ENCODE measurements at places on chromosomes 12 and 14.

- DNase-seq = no peak
Measured at GRCh38 chr12:23640754-23641153, 308.7 kb downstream of the SOX5 start.

DNA sequence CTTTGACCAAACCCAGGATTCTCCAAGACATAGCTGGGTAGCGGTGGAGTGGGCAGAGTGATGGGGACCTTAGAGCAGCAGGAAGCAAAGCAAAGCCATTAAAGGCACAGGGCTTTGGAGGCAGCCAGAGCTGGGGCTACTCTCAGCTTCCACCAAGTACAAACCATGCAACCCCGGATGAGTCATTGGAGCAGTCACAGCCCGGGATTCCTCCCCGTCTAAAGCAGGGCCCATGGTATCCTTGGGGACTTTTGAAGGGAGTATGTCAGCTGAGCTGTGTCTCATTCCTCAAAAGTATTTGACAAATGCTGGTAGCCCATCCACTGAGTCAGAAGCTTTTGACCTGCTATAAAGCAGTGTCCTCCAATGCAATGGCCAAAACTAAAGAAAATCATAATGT is 9.7 kb upstream of the IFI27 start:
- peak; percentile 84 for DNase-seq

- no peak for DNase-seq
Measured at GRCh38 chr14:93947282-93947681, 20.1 kb downstream of the FAM181A start.

DNA sequence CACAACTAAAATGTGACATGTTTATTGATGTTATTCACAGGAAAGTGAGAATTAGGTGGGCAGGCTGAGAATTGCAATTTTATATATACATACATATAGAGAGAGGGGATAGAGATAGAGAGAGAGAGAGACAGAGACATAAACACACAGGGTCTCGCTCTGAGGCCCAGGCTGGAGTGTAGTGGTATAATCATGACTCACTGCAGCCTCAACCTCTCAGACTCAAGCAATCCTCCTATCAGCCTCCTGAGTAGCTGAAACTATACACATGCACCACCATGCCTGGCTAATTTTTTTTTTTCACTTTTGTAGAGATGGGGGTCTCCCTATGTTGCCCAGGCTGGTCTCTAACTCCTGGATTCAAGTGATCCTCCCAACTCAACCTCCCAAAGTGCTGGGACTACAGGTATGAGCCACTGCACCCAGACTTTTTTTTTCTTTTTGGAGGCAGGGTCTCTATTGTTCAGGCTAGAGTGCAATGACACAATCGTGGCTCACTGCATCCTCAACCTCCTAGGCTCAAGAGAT is 49.1 kb downstream of the R3HDM2 start:
- peak; percentile 63 for DNase-seq

- DNase-seq = peak; percentile 21
Measured at GRCh38 chr12:74317078-74317601, 220.5 kb upstream of the ATXN7L3B start.

- DNase-seq = peak; percentile 87
Measured at GRCh38 chr14:42214981-42215491, 608.4 kb downstream of the LRFN5 start.

DNA sequence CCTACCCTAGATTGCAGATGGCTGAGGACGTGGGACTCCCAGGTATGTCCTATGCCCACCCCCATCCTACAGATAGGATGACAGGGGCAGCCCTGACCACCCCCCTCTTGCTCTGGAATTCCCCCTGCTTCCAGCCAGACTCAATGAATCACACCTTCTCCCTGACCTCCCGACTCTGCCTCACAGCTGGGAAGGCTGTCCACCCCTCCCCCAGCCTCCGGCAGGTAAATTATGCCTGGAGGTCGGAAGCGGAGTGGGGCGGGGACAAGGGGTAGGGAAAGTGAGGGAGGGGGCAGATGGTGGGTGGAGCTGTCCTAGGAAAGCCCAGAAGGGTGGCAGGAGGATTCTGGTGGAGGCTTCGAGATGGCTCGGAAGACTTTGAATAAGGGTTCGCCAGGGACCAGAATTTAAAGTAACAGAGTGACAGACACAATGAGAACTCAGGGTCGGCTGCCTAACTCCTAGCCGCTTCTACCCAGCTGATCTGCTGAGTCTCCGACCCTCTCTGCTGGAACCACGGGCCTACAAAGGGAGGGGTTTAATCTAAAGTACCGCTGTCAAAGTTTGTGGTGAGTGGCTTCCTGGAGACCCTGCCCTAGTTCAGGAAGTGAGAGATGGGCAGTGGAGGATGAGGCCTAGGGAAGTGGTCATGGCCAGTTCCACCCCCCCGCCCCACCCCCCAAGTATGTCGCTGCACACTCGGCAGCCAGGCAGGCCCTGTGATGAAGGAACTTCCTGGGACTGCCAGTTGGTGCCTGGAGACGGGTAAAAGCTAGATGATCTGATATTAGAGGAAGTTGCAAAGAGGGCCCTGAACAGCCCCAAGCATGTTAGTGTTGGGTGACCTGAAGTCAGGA is 4.2 kb downstream of the PLEKHG3 start:
- peak; percentile 75 for DNase-seq

GRCh38 chr12:3727877-3728632 is 24.9 kb downstream of the CRACR2A start:
- DNase-seq = peak; percentile 89

DNA sequence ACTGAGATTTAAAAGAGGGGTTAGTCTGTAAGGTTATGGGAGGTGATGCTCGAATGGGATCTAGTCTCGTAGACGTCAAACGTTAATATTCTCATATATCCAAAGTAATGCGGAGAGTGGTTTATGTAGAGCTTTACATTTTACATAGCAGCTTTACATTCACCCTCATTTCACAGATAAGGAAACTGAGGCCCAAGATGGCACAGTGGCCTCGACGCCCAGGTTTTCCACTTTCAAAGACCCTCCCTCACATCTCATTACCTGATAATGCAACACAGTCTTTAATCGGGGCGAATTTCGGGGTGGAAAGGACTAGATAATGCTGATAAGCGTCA is 450 bp upstream of the TDG start:
- no peak for DNase-seq

DNA sequence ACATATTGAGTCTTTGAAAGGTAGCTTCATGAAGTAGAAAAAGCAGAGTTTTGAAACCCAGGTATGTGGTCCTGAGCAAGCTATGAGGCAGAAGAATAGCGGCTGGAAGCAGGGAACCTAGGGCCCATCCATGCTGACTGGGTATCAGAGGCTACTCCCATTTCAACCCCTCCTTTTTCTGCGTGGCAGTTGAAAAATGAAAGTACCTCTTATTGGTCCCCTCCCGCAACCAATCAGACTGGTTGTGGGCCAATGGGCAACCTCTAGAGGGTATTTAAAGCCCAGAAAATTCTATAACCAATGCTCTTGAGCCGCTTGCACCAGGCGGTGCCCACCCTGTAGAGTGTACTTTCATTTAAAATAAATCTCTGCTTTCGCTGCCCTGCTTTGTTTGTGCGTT is 1.6 kb upstream of the SNRPF start:
- no peak for DNase-seq

GRCh38 chr12:109494348-109494881 is 17.0 kb downstream of the UBE3B start:
- DNase-seq = no peak

GRCh38 chr14:64550621-64551333 is 1.0 kb downstream of the PPP1R36 start:
- DNase-seq = no peak

- DNase-seq = peak; percentile 88
Measured at GRCh38 chr12:1013618-1014489, 22.8 kb downstream of the ERC1 start.

- no peak for DNase-seq
Measured at GRCh38 chr12:117067016-117067415, 32.2 kb downstream of the TESC start.

DNA sequence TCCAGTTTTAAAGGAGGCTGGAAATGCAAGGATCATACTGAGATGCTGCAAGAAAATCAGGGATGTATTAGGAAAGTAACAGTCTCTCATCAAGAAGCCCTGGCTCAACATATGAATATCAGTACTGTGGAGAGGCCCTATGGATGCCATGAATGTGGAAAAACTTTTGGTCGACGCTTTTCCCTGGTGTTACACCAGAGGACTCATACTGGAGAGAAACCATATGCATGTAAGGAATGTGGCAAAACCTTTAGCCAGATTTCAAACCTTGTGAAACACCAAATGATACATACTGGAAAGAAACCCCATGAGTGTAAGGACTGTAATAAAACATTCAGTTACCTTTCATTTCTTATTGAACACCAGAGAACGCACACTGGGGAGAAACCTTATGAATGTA is 24.5 kb downstream of the ZNF891 start:
- peak; percentile 17 for DNase-seq

DNA sequence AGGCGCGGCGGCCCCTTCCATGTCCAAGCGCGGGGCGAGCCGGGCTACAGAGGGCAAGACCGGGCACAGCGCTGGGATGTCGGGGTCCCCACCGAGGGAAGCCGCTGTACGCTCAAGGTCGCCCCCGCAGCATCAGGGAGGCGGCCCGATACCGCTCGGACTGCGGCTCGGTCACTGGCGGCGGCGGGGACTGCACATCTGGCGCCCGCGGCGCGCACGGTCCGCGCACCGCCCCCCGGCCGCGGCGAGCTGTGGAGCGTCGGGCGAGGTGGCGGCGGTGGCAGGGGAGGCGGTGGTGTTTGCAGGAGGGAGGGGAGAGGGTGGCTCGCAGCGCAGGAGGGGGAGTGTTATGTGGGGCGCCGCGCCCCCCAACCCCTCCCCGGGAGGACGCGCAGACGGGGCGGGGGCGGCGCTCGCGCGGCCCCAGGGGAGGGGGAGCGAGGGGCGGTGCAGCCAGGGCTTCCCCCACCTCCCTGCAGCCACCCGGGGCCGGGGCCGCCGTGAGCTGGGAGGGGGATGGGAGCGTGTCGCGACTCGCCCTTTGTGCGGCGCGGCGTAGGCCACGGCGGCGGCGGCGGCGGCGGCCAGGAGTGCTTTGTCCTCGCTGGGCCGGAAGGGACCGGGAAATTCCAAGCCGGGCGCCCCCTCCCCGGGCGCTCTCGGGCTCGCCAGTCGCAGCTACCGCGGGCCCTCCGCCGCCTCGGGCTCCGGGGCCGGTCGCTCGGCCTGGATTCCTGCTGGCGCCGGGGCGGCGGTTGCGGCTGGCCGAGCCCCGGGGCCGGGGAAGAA is at the start of gene NUAK1:
Gene NUAK1, minus strand, starts transcription at position 322 of the 789 bp plus-strand sequence. Its CDS starts 301 bp downstream, at position 21.
- DNase-seq = peak; percentile 63

DNA sequence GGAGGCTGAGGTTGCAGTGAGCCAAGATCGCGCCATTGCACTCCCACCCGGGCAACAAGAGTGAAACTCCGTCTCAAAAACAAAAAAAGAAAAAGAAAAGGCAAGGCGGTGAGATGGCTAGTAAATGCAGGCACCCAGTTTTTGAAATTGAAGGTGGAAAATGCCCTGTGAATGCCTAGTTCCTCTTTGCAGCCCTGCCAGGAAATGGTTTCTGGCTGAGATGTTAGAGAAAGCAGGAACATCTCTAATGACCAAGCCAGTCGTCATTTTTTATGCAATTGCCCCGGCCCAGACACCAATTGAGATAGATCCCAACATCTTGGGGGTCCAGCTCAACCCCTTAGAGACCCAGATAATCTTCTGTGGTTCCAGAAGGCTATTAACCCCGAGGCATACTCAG is 17.0 kb downstream of the SLC8A3 start:
- DNase-seq = no peak

- DNase-seq = no peak
Measured at GRCh38 chr12:119113496-119113986, 65.2 kb upstream of the HSPB8 start.

- DNase-seq = no peak
Measured at GRCh38 chr12:131922772-131923171, 6.3 kb upstream of the PUS1 start.

- DNase-seq = peak; percentile 77
Measured at GRCh38 chr12:91133871-91134270, 22.6 kb upstream of the LUM start.

- no peak for DNase-seq
Measured at GRCh38 chr14:52829527-52830185, 38.2 kb upstream of the GNPNAT1 start.

DNA sequence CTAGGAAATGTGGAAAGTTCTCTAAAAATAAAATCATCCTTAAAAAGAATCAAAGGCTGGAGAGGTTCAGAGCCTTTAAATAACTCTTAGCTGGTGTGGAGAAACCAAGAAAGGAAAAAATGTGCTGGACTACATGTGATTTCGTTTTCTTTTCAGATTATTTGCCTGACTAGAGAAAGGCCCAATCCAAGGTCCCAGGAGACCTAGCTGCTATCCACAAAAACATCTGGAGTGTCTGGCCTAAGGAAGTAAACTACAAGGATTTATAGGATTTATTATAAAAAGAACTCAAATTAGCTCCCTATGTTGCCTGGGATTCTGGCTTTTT is 774 bp upstream of the TMEM30B start:
- DNase-seq = no peak

GRCh38 chr12:109833307-109834189 is at the start of gene TRPV4:
TSS of gene TRPV4 (minus strand) at chr12:109833398. CDS start at chr12:109814796, 18,602 bp downstream.
- peak; percentile 27 for DNase-seq

GRCh38 chr12:130266751-130267150 is 70.9 kb upstream of the PIWIL1 start:
- DNase-seq = no peak

GRCh38 chr12:125406131-125406530 is 340.9 kb downstream of the AACS start:
- DNase-seq = no peak

GRCh38 chr12:106282457-106283097 is 20.0 kb upstream of the TCP11L2 start:
- peak; percentile 41 for DNase-seq

- DNase-seq = no peak
Measured at GRCh38 chr12:6201213-6201608, 1.0 kb downstream of the CD9 start.

DNA sequence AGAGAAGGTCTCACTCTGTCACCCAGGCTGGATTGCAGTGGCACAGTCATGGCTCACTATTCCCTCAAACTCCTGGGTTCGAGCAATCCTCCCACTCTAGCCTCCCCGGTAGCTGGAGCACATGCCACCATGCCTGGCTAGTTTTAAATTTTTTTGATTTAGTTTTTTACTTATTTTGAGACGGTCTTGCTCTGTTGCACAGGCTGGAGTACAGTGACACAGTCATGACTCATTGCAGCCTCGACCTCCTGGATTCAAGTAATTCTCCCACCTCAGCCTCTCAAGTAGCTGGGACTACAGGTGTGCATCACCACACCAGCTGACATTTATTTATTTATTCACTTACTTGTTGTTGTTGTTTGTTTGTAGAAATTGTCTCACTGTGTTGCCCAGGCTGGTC is 22.2 kb upstream of the DIP2B start:
- DNase-seq = no peak

DNA sequence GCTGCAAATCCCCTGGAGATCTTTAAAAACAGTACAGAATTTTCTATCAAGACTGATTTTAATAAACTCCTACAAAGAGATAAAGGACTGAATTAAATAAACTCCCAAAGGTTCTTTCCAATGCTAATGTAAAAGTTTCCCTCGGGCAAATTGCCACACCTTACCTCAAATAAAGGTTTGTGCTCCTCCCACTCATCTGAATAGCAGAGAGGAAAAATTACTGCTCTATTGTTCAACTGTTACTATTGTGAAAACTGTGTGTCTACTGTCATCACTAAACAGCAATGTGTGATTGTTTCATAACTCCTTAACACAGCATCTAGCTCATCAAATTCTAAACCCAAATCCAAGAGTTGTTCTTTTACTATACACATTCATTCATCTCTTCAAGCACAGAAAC is 3.2 kb downstream of the SPTLC2 start:
- no peak for DNase-seq

GRCh38 chr12:98405805-98406366 is 109.5 kb upstream of the TMPO start:
- no peak for DNase-seq

All from mesenchymal stem cell (in vitro differentiated cells and primary cell).